ENCODE measurements at places on chromosomes 2 and 18. TPM values are rescaled to one million over a fixed set of nuclear protein-coding genes. Genes with fewer than 3 reads are reported as not detected.

- no peak for ATAC-seq
These were observed 353.8 kb downstream of the PARD3B start for GRCh38 chr2:204898928-204899640.

DNA sequence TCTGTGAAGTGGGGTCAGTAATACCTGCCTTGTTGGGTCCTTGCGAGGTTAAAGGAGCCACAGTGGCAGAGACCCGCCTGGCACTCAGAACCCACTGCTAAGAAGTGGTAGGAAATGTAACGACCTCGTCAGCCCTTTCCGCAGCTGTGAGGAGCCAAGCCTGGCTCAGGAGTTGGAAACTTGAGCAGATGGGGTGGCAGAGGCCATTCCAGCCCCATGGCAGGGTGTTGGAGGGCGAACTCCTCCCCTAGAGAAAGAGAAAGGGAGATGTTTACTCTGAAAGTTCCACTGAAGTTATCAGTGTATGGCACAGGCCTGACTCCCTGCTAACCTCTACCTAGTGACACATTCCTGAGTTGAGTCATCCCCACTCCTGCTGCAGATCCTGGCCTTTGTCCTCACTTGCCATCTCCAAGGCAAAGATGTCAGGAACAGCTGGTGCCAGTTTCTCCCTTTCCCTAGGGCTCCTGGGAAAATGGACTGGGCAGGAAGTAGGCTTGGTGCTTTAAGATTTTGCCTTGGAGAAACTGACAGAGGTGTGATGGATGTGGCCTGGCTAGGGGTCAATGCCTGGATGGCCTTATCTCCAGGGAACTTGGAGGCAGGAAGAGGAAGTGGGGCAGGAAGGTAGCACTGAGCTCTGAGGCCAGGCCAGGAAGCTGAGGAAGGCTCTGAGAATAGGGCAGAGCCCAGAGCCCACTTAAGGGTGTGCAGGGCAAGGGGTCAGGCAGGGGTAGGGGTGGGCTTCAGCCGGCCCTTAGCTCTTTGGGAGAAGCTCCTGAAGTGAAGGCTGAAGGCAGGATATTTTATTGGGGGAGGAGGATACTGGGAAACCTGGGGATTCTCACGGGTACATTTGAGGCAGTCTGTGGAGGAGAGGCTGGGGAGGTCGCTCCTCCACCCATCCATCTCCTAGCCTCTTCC lies 888 bp downstream of the VAMP5 start:
- peak; percentile 86 for ATAC-seq

GRCh38 chr18:43879415-43879814 lies 602.1 kb upstream of the SYT4 start:
- ATAC-seq = no peak

- ATAC-seq = no peak
These were observed 21.6 kb downstream of the DNMT3A start for GRCh38 chr2:25320077-25320476.

GRCh38 chr18:11308499-11308898 lies 159.1 kb upstream of the PIEZO2 start:
- peak; percentile 77 for ATAC-seq

- no peak for ATAC-seq
These were observed 50.6 kb downstream of the PXDN start for GRCh38 chr2:1693723-1694122.

DNA sequence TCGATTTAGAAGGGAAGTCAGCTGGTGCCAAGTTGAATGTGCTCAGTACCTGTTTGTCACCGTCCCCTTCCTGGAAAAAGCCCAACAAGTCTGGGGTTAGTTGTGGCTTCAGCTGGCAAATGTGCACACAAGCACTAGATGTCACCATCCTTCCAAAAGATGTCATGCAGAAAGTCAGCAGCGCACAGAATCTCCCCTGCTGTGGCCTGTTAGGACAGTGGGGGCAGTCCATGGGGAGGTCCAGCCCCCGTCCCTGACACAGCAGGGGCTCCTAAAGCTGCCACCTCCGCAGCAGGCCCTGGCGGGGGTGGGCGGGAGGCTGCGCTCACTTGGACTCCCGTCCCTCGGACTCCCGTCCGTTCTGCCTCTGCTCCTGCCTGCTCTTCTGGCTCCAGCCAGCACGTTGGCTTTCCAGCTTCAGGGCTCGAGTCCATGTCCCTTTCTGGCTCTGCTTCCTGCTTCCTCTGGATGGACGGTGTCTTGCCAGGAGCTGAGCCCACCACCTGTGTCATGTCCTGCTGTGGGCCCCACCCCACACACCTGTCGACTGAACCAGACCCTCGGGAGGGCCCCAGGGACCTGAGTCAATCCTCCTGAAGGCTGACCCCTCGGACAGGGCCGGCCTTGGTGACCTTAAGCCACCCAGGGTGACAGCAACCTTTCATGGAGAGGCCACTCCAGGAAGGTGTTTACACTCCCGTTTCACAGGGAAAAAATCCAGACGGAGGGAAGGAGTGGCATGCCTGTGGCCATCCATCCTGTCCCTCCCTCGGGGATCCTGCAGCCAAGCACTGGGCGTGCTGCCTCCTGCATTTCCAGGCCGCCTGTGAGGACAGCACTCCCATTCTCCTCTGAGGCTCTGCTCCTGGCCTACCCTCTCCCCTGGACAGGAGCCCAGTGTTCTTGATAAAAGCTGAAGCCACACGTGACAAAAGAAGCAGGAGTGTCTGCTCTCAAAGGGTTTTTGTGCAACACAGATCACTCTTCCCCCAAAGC lies 8.5 kb downstream of the RAB17 start:
- peak; percentile 96 for ATAC-seq

DNA sequence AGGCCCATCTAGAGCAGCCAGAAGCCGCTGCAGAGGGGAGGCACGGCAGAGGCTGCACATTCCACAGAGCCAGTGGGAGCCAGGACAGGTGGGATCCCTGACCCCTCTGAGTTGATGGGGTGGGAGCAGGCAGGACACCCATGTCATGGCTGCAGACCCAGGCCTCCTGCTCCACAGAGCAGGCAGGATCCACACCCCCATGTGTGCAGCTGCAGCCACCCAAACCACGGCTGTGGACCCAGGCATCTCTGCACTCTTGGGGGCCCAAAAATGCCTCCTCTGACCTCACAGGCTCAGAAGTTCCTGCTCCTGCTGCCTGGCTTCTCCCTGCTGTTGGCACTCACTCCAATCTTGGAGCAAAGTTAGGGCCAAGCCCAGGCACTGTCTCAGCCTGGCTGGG lies 112.3 kb upstream of the TMEM18 start:
- no peak for ATAC-seq

DNA sequence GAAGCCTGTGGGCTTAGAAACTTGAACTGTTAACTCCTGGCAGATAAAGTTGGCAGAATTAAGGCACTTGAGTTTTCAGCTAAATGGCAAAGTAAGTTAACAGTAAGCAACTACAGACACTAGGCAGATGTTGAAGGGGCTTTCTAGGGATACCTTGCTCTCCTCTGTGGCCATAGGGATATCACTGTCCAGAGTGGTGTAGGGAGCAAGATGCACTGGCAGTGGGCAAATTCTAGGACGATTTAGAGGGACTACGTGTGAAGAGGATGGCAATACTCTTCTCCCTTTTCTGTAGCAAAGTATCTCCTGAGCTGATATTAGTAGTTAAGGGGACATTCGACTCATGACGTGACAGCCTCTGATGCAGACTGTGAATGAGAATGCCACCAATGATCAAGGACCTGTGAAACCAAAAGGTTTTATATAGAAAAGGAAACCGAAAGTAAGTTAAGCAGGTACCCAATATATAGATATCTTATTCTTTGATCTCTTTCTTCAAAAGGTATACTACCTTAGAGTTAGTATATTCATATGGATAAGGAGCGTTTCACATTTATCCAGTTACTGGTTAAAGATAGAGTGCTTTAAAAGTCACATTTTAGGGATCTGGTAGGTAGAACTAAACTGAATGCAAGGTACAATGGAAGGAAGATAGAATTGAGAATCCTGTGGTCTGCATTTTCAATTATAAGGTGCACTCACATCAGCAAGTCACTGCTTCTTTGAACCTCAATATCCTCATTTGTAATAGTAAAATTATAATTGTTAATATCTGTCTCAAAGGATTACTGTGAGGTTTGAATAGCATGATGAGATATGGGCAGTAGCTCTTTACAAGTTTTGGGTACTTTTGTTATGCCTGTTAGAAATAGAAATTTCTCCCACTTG lies 106.4 kb downstream of the KCNH7 start:
- ATAC-seq = peak; percentile 79

DNA sequence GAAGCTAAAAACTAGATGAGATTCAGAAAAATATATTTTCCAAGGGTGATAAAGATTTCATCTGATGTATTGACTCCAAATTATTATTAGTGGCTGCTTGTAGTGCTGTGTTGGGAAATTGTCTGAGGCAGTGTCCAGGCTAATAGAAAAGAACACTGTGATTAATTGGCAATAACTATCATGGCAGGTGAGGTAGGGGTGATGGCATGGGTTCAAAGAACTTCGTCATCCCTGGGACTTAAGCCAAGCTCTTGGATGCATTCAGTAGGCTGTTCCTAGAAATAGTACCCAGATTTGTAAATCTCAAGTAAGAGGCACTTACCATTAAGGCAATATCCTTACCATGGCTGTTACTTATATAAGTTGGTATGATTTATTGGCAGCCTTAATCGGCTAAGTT lies 13.2 kb upstream of the RAPGEF4 start:
- ATAC-seq = no peak

DNA sequence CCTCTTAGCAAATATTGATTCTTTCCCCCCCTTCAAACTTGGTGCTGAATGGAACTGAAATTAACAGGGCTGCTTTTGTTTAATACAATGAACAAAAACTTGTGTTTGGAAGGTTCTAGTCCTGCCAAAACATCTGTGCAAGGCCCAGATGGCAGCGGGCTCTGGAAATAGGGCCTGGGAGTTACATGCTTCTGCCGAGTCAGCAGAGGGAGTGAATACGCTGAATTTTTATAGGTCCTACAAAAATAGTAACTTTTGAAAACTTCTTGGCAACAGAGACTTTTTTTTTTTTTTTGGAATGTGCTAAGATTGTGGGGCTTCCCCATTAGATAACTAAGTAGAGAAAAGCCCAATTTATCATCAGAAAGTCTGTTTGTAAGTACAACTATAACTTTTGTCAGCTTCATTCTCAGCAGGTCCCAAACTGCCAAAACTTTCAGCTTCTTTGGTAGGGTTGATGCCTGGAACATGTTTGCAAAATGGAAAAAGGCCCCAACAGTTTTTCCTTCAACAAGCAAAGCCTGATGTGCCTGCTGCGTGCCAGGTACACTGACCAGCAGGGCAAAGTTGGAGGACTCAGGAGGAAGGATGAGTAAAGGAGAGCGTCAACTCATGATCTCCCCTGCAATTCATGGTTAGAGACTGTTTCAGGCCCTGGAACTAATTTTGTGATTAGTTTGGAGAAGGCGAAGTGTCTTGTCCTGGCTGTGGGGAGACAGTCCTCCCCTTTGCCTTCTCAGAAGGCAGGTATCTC lies 45.1 kb upstream of the HDAC4 start:
- ATAC-seq = no peak

GRCh38 chr2:30201990-30202389 lies 29.3 kb upstream of the LBH start:
- ATAC-seq = no peak

DNA sequence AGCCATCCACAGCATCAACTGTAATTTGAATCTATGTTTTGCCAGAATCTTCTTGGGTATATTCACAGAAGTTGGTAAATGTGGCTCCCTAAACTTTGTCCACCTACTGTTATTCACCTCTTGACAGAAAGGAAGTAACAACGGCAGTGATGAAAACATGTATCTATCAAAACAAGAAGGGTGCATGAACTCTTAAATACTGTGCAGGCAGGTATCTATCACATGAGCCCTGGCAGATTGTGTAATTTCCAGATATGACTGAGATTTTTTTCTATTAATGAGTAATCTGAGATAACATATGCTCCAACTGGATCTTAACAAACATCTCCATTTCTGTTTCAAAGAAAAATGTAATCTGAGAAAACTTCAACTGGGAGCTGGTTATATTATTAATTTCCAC lies 36.6 kb downstream of the SFT2D3 start:
- peak; percentile 87 for ATAC-seq

GRCh38 chr2:127811397-127812321 lies 688 bp upstream of the WDR33 start:
- ATAC-seq = peak; percentile 46

GRCh38 chr2:128273469-128274081 lies 45.1 kb downstream of the HS6ST1 start:
- no peak for ATAC-seq

DNA sequence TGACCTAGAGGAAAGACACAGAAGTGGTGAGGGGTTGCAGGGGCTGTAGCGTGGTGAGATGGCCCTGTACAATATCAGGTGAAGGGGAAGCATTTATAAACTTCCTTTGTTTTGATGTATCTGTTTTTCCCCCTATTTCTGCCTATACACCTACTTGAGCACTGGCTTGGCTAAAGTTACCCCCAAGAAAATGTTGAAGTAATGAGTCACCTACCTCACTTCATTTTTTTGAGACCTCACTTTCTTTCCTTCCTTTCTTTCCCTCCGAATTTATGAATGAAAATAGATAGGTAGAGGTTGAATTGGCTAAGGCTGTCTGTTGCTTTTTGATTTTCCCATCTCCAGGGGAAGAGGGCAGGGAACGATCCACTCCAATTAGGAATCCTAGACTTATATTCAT lies 231.1 kb upstream of the EPAS1 start:
- ATAC-seq = no peak

- no peak for ATAC-seq
These were observed 57.0 kb upstream of the CYRIA start for GRCh38 chr2:16722677-16723076.

DNA sequence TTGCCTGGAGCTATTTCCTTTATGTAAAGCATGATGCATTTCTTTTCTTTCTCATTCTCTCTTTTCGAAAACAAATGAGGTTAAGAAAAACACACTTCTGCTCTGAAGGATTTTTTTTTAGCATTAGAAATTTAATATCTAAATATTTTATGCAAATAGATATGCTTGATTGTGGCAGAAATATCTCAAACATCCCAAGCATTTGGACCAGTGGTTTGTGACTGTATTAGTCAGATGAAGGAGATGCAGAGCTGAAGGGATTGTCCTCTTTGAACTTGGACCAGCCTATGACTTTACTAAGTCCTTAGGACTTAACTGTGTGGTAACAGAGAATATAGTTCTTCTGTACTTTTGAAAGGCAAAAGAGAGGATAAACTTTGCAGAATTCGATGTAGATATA lies 335.9 kb upstream of the NT5C1B start:
- ATAC-seq = no peak

GRCh38 chr2:85062565-85062964 lies 70.6 kb upstream of the TCF7L1 start:
- no peak for ATAC-seq

GRCh38 chr18:13320096-13320495 lies 101.5 kb downstream of the LDLRAD4 start:
- no peak for ATAC-seq

GRCh38 chr2:23211987-23212583 lies 172.9 kb upstream of the KLHL29 start:
- no peak for ATAC-seq

DNA sequence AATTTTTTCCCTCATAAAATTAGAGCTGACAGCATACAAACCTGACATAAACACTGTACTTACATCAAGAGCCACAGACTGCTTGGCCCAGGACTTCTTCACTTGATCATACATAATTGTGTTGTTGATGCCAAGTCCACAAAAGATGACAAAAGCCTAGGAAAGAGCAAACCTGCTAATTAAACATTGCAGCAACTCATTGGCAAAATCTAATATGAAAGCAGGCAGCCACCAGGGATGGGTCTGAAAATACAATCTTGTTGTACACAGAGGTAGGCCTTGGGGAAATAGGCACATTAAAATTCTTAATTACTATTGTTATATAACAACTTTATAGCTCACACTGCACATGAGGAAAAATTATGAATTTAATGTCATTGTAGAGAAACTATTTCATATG lies 255.8 kb downstream of the PDE11A start:
- ATAC-seq = no peak

Gene RSAD2
- 4.5 TPM for total RNA-seq

Gene RAD51AP2
- total RNA-seq = not detected

All from activated T-helper 17 cell treated with anti-CD3 and anti-CD28 coated beads, Interleukin-2, amount 50 U/mL, for 72 hours (primary cell).